Stimulated activated CD8-positive, alpha-beta memory T cell treated with anti-CD3 and anti-CD28 coated beads, Interleukin-2, amount 100 ng/mL, for 48 hours (primary cell): ENCODE measurements at places on chromosomes 2 and 18.

- peak; percentile 51 for DNase-seq
These were observed 57.3 kb upstream of the ALPP start for GRCh38 chr2:232321156-232321816.

- no peak for DNase-seq
These were observed 797.4 kb downstream of the CNTNAP5 start for GRCh38 chr2:124822516-124822915.

DNA sequence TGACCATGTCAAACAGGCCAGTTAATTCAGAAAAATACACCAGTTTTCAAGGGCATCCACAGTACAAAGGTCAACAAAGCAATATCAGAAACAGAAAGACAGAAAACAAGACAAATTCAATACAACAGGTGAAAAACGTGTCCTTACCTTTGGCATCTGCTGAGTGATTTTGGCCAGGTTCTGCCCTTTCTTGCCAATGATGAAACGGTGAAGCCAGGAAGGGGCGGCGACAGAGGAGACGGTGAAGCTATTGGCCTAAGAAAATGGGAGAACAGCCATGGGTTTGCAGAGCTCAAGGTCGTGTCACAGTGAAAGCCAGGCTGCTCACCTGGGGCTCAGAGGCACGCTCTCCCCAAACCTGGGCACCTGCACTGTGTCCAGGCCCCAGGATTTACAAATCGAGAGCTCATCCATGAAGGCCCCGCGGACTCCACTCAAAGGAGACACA lies 60.5 kb downstream of the HDLBP start:
- no peak for DNase-seq

DNA sequence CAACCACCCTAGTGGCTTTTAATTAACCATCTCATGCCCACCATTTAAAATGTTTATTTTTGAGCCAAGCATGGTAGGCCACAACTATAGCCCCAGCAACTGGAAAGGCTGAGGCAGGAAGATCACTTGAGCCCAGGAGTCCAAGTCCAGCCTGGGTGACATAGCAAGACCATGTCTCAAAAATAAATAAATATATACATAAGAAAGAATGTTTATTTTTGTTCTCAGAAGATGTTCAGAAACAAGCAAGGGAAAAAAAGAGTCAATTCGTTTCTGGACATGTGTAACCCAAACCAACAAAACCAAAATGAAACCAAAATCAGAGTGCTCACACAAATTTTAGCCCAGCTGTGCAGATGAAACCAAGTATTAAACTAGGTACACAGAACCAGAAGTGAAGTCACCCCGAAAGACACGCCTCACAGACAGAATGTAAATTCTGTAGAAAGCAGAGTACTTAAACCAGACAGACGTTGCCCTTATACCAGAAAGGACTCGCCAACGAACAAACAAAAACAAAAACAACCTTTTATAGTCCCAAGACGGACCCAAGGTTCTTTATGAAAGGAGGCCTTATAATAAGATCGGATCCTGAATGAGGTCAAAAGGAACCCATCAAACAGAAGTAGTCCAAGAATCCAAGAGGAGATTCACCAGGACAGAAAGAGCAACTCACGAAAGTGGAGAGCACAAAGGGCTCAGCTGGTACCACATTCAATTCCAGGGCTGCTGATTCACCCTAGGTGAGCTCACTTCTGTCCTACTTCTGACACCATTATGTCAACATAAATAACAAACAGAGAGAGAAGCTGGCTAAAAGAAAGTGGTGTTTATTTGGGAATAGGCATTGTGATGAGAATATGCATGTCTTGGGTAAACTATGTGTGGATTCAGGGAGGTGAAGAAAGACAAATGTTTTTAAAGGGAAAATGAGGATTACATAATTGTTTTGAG lies 31.8 kb upstream of the MTCL1 start:
- DNase-seq, result no peak

DNA sequence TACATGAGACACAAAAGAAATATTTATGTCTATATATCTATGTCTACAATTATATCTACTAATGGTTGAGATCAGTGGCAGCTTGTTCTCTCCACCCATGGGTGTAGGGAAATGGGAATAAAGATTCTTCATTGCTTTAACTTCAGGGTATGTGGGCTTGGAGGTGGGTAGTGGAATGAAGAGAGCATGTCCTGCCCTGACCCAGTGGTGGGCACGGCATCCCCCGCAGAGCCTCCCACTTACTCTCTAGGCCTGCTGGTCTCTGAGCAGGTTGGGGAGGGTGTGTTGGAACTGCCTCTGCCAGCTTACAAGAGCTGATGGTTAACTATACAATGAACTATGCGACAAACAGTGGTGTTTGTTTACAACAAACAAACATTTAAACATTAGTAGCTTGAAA lies 152.5 kb upstream of the SKOR2 start:
- DNase-seq, result no peak
